H1 (cell line): ENCODE measurements at places on chromosomes 5 and 9. TPM values are rescaled to one million over a fixed set of nuclear protein-coding genes. Genes with fewer than 3 reads are reported as not detected.

- peaks cover 5% of the 10 kb centered on the region for H3K4me1 ChIP-seq
- H3K4me3 ChIP-seq = no peak overlapping the region
- no peak for DNase-seq
- H3K27ac ChIP-seq = no peak overlapping the region
- no peaks in the 10 kb centered on the region for H3K27me3 ChIP-seq
Measured at GRCh38 chr5:91361055-91361701, 21.9 kb downstream of the ARRDC3 start.

DNA sequence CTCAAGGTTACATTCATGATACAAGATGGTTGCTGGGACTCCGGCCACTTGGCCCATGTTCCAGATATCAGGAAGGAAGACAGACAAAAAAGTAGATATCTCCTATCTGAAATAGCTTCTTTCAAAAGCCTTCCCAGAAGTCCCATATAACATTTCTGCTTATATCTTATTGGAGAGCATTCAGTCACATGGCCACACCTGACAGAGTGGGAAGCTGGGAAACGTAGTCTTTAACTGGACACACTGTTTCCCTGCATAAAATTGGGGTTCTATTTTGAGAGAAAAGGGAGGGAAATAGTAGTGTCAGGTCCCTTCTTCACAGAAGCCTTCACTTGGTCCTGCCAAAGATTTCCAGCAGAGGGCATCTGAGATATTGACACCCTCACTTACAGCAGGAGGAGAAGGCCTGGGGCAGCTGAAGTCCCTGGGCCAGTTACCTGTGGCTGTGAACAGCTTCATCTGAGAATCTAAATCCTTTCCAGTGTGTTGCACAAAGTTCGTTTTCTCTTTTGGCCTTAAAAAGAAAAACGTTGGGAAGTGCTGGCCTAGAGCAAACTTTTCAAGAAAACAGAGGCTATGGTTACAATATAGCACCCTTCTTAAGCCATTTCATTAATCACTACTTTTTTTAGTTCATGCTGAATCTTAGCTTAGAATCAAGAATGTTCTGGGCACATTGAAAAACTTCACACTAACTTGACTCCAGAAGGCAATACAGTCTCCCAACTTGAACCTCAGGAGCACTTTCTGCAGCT is 33.5 kb downstream of the SPEF2 start:
- no peaks in the 10 kb centered on the region for H3K36me3 ChIP-seq
- H3K4me3 ChIP-seq = no peak overlapping the region
- no peaks in the 10 kb centered on the region for H3K4me1 ChIP-seq
- peak; percentile 47 for DNase-seq
- no peaks in the 10 kb centered on the region for H3K27me3 ChIP-seq

DNA sequence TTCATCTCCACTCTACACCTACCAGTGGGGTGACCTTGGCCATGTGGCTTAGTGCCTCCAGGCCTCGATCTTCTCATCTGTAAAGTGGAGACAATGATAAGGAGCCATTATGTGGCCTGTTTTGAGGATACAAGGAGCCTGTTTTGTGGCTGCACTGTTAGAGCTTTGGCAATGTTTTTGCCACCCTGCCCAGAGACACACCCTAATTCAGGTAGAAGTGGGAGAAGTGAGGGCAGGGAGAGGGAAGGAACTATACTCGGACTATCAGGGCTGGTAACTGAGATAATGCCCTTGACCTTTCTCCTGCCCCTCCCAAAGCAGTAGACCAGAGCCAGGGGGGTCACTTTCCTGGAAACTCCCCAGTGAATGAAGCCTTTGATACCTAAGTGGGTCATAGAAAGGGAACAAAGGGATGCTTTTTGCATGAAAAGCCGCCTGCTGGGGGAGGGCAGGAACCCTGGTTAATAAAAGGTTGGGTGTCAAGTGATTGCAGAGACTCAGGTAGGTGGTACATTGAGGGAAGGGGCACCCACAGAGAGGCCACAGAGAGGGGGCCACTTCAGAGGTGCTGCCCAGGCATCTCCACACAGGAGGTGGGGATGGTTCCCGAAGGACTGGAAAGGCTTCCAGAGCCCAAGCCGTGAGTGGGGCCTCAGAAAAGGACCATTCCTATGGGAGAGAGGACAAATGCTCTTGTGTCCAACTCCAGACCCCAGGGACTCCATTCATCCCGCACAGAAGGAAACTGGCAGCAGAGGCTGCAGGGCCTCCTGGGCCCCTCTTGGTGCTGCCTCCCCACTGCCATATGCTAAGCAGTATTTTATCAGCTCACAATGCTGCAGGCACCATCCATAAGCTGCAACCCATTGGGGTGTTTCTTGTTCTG is 42.3 kb upstream of the VDAC1 start:
- H3K4me3 ChIP-seq = peak overlapping the region; percentile 1; the same call in 1 of the 2 replicates
- peaks cover 5% of the 10 kb centered on the region for H3K4me1 ChIP-seq
- no peak for DNase-seq
- H3K36me3 ChIP-seq = no peaks in the 10 kb centered on the region
- H3K27me3 ChIP-seq = no peaks in the 10 kb centered on the region
- H3K27ac ChIP-seq = no peak overlapping the region

The GLRA1 gene
- not detected in 2 replicates for total RNA-seq

DNA sequence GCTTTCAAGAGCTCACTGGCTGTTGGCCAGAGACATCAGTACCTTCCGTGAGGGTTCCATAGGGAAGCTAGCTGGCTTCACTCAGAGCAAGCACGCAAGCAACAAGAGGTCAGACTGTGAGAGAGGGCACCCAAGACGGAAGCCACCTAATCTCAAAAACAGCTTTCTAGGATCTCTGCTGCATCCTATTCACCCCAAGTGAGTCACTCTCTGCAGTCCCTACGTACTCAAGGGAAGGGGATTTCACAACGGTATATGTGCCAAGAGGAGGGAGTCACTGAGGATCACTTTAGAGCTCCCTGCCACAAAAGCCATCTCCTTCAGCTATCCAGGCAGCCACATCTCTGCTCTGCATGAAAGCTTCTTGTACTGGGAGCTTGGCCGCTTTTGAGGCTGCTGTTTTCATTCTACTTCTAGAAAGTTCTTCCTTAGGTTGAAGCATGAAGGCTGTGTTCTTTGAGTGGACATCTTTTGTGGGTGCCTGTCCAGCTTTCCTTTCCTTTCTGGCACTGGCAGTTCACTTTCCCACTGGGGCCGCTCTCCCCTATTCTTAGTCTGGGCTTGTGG is 249.5 kb downstream of the MAN2A1 start:
- no peak overlapping the region for H3K4me3 ChIP-seq
- no peak overlapping the region for H3K27ac ChIP-seq
- H3K27me3 ChIP-seq = no peaks in the 10 kb centered on the region

DNA sequence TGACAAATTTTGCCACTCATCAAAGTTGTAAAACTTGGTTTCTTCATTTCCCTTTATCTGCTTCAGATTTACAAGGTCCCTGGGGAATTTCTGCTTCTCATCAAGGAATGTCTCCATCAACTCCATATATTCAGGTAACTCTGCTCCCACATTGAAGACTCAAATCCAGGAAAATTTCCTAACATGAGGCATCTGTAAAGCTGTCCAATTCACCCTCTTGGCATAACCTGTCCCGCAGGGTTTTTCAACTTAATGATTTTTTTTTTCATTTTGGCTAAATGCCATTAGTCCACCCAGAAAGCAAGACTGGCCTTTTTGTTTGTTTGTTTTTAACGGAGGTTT is 50.2 kb upstream of the SLC30A5 start:
- DNase-seq = no peak
- no peak overlapping the region for H3K27ac ChIP-seq
- no peak overlapping the region for H3K4me3 ChIP-seq
- H3K27me3 ChIP-seq = no peaks in the 10 kb centered on the region
- no peaks in the 10 kb centered on the region; the same call in 1 of the 2 replicates for H3K4me1 ChIP-seq

DNA sequence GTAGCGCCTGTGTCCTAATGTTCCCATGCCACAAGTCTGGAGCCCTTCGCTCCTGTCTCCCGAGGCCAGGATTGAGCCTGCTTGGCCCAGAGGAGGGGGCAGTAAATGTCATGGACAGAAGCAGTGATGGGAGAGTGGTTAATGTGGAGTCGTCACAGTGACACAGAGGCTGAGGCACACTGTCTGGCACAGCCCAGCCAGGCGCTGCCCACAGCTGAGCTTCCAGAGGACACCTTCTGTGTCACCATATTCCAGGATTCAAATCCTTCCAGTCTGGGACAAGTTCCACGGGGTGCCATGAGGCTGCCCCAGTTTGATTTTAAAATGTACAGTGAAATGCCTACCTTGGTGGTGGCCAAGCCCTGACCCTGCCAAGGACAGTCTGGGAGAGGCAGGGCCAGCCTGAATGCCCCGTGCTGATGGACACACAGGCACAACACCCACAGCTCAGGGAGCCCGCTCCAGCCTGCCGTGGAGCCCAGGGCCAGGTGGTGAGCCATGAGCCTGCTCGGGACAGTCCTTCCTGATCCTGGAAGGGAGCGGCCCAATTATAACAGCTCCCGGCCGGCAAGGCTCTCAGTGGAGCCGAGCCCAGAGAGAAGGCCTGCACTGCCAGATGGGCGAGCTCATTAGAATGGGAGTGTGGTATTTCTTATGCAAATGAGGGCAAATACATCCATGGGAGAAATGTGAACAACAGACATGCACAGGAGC is 99.1 kb upstream of the RUFY1 start:
- no peak overlapping the region for H3K4me3 ChIP-seq
- no peaks in the 10 kb centered on the region for H3K4me1 ChIP-seq
- no peak for DNase-seq
- H3K27me3 ChIP-seq = no peaks in the 10 kb centered on the region

DNA sequence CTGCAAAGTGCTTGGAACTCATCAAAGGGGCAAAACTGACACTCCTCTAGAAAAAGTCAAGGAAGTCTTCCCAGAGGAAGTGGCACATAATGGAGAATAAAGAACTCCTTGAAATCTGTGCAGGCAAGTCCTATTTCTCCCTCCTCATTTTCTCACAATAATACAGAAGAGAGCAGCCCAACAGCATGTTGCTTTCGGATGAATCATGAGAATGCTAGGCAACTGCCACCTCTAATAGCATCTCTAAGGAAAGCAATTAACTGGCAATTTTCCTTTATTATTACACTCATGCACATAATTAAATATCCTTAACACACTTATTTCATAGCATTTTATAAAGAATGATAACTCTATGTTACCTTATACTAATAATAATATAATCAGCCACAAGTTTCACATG is 122.2 kb upstream of the PTGER4 start:
- no peak overlapping the region for H3K4me3 ChIP-seq
- no peak for DNase-seq
- no peak overlapping the region for H3K27ac ChIP-seq

DNA sequence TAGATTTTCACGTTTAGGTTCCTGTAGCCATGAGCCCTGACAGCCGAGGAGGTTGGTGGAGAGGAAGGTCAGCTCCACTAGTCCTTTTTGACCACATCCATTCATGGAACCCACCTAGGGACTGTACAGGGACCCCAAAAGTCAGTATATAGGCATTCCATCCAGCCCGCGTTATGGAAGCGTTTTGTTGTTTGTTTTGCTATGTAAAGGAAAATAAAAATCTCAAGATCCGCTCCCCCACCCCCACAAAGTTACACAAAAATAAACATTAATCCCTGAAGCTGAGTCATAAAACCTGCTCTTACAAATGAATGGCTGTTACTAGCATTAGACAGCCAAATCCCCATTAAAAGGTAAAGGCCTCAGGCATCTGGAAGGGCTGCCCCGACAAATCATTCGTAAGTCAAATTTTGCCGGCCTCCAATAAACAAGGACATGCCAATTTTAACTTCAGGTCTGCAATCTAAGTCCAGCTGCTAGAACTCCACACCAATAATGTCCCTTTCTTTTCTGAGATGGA is 292.9 kb downstream of the MED10 start:
- no peak for DNase-seq
- no peaks in the 10 kb centered on the region for H3K4me1 ChIP-seq
- no peaks in the 10 kb centered on the region for H3K36me3 ChIP-seq
- H3K4me3 ChIP-seq = no peak overlapping the region

The FOXD4L4 gene
- not detected in 2 replicates for total RNA-seq

GRCh38 chr9:34456746-34457145 is 1.6 kb downstream of the FAM219A start:
- no peak overlapping the region for H3K27ac ChIP-seq
- no peaks in the 10 kb centered on the region for H3K36me3 ChIP-seq
- peak overlapping the region; percentile 87 for H3K4me3 ChIP-seq
- no peak for DNase-seq
- H3K4me1 ChIP-seq = peaks cover 2% of the 10 kb centered on the region

The C5orf63 gene
- total RNA-seq = 0.67 TPM in 1 of 2 replicates, not detected in the other

The SHOC1 gene
- not detected in 2 replicates for total RNA-seq
